ENCODE measurements at places on chromosomes 12 and 14. TPM values are rescaled to one million over a fixed set of nuclear protein-coding genes. Genes with fewer than 3 reads are reported as not detected.

The ERO1A gene
- total RNA-seq = 36.5 TPM

The TAS2R31 gene
- total RNA-seq = 4.7 TPM

The P2RX2 gene
- total RNA-seq = not detected

The ACOT4 gene
- total RNA-seq = 0.33 TPM

The RNASE7 gene
- not detected for total RNA-seq

The GPRC5D gene
- not detected for total RNA-seq

The KRT83 gene
- total RNA-seq = not detected

The PPP4R4 gene
- 0.38 TPM for total RNA-seq

The TROAP gene
- total RNA-seq = 0.60 TPM

The IL31 gene
- total RNA-seq = not detected

The ZNF84 gene
- total RNA-seq = 21.7 TPM

The RERG gene
- total RNA-seq = 107 TPM

The ANO2 gene
- 9.2 TPM for total RNA-seq

The ACTN1 gene
- total RNA-seq = 665 TPM

The IL23A gene
- total RNA-seq = not detected

The CKAP4 gene
- total RNA-seq = 71.8 TPM

The PLEK2 gene
- 2.0 TPM for total RNA-seq

The RASSF9 gene
- 5.7 TPM for total RNA-seq

The CMKLR1 gene
- total RNA-seq = 44.6 TPM

The SYCP3 gene
- 0.24 TPM for total RNA-seq

The DCN gene
- total RNA-seq = 2,897 TPM

The GYS2 gene
- not detected for total RNA-seq

The IL26 gene
- not detected for total RNA-seq

The KRT7 gene
- total RNA-seq = 6.8 TPM

The CLEC6A gene
- not detected for total RNA-seq

The GPN3 gene
- 18.2 TPM for total RNA-seq

The MANSC1 gene
- 23.2 TPM for total RNA-seq

The ISM2 gene
- total RNA-seq = 0.60 TPM

The ARHGAP9 gene
- 12.7 TPM for total RNA-seq

The WNT5B gene
- total RNA-seq = 10.1 TPM

The ANKS1B gene
- 32.7 TPM for total RNA-seq

The DLGAP5 gene
- 0.69 TPM for total RNA-seq

The IRAK3 gene
- 32.9 TPM for total RNA-seq

The AKAP6 gene
- total RNA-seq = 108 TPM

The BCL2L14 gene
- not detected for total RNA-seq

The AQP6 gene
- 0.05 TPM for total RNA-seq

The ZNF641 gene
- 22.3 TPM for total RNA-seq

The GPD1 gene
- total RNA-seq = 4.5 TPM

The DNAI7 gene
- not detected for total RNA-seq

The PTPRR gene
- 0.52 TPM for total RNA-seq

The HRK gene
- not detected for total RNA-seq

The BMAL2 gene
- total RNA-seq = 7.6 TPM

The JAG2 gene
- 13.0 TPM for total RNA-seq

Measured in posterior vena cava (tissue), 2 donors.